ENCODE measurements at places on chromosomes 5 and 9. TPM values are rescaled to one million over a fixed set of nuclear protein-coding genes. Genes with fewer than 3 reads are reported as not detected.

C9 gene
- total RNA-seq: 0.44 TPM

ICE1 gene
- 22.3 TPM for total RNA-seq

C5orf46 gene
- not detected for total RNA-seq

PCDHGB4 gene
- 28.2 TPM for total RNA-seq

SMU1 gene
- total RNA-seq: 20.6 TPM

SLC9A3 gene
- 1.5 TPM for total RNA-seq

FRRS1L gene
- not detected for total RNA-seq

CCL28 gene
- 4.2 TPM for total RNA-seq

CNTNAP3 gene
- 1.4 TPM for total RNA-seq

SOHLH1 gene
- not detected for total RNA-seq

CDH10 gene
- not detected for total RNA-seq

F12 gene
- total RNA-seq: 0.22 TPM

MTMR12 gene
- 26.2 TPM for total RNA-seq

TMEM38B gene
- total RNA-seq: 10.5 TPM

MARCOL gene
- total RNA-seq: not detected

FBXL7 gene
- 3.1 TPM for total RNA-seq

NUTM2G gene
- total RNA-seq: not detected

SLC6A7 gene
- under 0.01 TPM for total RNA-seq

WNT8A gene
- not detected for total RNA-seq

SNCAIP gene
- total RNA-seq: 7.0 TPM

BHMT gene
- 0.86 TPM for total RNA-seq

PARP8 gene
- total RNA-seq: 13.9 TPM

ANKRD55 gene
- total RNA-seq: 0.44 TPM

TMC1 gene
- total RNA-seq: 0.86 TPM

ZFYVE16 gene
- 24.5 TPM for total RNA-seq

NXNL2 gene
- 0.22 TPM for total RNA-seq

KIF24 gene
- 0.66 TPM for total RNA-seq

GNG10 gene
- 85.9 TPM for total RNA-seq

BTNL3 gene
- total RNA-seq: not detected

SOX30 gene
- total RNA-seq: not detected

PCDHA9 gene
- total RNA-seq: under 0.01 TPM

ECSCR gene
- total RNA-seq: not detected

IFNA7 gene
- not detected for total RNA-seq

SPINK6 gene
- not detected for total RNA-seq

ELAVL2 gene
- not detected for total RNA-seq

HSD17B3 gene
- not detected for total RNA-seq

HTR4 gene
- not detected for total RNA-seq

CAVIN4 gene
- 3.7 TPM for total RNA-seq

HDAC3 gene
- 71.7 TPM for total RNA-seq

CARTPT gene
- not detected for total RNA-seq

TLX3 gene
- total RNA-seq: not detected

AJM1 gene
- total RNA-seq: 1.4 TPM

AQP7 gene
- total RNA-seq: not detected

FOXD4L4 gene
- total RNA-seq: 0.14 TPM

SLC34A1 gene
- not detected for total RNA-seq

LURAP1L gene
- total RNA-seq: 14.6 TPM

TTC23L gene
- not detected for total RNA-seq

DNAH5 gene
- total RNA-seq: 0.66 TPM
